ENCODE measurements at places on chromosomes 12 and 14.

- DNase-seq: no peak
Measured at GRCh38 chr14:75804570-75805275, 143.7 kb downstream of the TTLL5 start.

DNA sequence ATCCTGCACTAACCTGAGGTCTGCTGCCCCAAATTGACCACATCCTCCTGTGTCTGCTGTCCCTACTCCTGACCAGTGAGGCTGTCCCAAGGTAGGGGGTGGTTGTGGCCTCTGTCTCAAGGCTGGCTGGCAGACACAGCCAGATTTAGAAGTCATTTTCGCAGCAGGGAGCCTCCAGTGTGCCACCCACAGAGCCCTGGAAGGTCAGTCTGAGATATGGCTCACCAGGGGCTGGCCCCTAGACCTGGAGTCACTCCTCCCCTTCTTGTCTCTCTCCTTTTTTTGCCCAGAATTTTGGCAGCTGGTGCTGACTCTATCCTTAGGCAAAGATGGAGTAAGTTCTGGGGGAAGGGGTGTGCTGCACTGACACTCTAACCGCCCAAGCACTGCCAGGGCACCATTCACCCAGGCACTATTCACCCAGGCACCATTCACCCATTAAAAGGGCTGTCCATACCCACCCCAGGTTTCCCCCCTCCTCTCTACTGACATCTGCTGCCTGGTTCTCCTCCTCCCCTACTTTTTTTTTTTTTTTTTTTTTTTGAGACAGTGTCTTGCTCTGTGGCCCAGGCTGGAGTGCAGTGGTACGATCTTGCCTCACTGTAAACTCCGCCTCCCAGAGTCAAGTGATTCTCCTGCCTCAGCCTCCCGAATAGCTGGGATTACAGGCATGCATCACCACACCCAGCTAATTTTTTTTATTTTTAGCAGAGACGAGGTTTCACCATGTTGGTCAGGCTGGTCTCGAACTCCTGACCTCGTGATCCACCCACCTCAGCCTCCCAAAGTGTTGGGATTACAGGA, 7.7 kb downstream of the DDN start:
- DNase-seq: no peak

- DNase-seq: no peak
Measured at GRCh38 chr12:103273645-103274044, 222.1 kb downstream of the C12orf42 start.

GRCh38 chr12:11777962-11778361, 128.5 kb downstream of the ETV6 start:
- no peak for DNase-seq

GRCh38 chr14:53855574-53855973, 101.1 kb downstream of the BMP4 start:
- no peak for DNase-seq

DNA sequence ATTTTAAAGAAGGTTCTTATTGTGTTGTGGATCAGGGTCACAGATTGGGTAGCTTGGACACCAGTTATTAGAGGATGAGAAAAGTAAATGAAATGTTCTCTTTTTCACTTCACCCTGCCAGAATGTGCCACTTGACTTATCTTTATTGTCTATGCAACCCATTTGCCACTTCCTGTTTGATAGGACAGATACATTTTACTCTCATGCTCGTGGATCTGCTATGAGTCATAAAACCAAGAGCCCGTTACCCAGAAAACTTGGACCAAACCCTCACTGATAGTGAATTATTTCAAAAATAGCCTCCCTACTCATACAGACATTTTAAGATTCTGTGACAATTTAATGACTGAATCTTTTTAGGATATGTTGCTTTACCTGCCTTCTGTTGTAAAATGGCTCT, 1.8 kb downstream of the ISCA2 start:
- DNase-seq: no peak

GRCh38 chr14:67650151-67650550, 24.3 kb downstream of the VTI1B start:
- DNase-seq: no peak

GRCh38 chr12:41058266-41058665, 129.9 kb upstream of the PDZRN4 start:
- no peak for DNase-seq

DNA sequence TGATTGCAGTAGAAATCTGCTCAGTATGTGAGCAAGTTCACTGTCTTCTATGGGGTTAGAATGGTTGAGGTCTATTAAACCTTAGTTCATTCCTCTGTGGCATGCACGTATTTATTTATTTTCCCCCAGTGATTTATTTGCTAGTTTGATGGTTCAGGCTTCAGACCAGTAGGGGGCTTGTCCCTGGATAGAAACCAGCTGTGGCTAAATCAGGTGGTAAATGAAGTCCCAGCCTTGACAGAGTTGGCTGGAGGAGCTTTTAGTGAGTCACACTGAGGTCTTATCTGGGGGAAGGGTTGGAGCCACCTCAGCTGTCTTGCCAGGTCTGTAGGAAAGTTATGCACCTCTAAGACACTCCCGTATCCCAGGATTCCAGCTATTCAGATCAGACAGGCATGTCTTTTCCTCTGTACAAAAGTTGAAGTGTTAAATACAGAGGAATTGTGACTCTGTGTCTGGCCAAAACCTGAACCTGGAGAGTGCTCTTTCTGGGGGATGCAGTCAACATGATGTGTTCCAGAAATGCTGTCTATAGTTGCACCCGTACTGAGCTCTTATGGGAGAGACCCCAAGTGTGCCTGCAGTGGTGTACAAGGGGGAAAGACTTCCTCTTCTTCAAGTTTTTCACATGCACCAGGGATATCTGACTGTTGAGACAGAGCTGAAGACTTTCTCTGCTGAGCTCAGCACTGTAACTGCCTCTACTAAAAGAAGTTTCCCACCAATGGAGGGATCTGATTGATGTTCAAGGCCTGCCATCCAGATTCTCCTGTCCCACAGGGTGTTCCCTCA, 1322.1 kb downstream of the TMEM121 start:
- no peak for DNase-seq

GRCh38 chr14:99982537-99983250, 82.5 kb upstream of the EVL start:
- DNase-seq: no peak

- no peak for DNase-seq
Measured at GRCh38 chr12:12671850-12672660, 23.9 kb downstream of the GPR19 start.

GRCh38 chr12:53944209-53944608, 5.6 kb downstream of the HOXC13 start:
- DNase-seq: no peak

DNA sequence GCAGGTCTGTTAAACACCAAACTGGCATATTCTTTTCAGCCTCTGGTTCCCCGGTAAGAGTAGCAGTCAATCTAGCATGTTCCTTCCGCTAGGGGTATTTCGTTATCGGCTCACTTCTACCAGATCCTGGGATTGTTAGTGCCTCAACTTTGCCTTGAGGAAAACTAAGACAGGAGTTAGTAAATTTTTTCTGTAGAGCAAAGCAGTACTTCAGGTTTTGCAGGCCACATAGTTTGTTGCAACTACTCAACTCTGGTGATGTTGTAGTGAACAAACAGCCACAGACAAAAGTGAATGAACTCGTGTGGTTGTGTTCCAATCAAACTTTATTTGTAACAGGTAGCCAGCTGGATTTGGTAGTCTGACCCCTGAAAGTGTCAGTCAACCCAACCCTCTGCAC, 6.3 kb upstream of the CDH24 start:
- no peak for DNase-seq

DNA sequence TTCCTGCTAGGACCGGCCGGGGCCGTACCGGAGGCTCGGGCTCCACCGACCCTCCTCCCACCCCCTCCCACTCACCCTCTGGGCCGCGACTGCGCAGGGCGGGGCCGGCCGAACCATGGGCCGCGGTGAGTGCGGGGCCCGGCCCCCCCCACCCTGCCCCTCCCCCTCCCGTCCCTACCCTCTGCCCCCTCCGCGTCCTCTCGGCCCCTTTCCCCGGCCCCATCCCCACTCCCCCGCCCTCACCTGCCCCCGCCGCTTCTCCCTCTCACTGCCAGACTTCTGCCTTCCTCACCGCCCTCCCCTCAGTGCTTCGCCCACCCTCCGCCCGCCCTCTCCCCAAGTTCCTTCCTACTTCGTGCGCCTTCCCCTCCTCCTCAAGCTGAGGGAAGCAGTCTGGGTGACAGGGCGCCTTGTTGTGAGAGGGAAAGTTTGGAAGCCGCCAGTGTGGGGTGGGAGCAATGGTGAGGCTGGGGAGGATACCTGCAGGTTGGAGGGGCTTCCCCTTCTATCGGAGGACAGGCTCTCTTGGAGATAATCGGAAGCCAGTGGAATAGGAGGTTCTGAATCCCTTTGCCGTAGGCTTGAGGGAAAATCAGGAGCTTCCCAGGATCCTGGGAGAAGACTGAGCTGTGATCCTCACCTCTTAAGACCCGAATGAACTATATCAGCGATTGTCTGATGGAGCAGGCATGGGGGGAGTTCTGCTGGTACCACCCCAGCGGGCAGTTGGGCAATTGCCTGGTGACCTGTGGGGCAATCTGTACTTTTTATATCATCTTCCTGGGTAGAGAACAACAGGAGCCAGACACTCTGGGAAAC, 472 bp downstream of the MBD6 start:
- DNase-seq: no peak

- no peak for DNase-seq
Measured at GRCh38 chr14:24435192-24435810, 5.5 kb downstream of the KHNYN start.

- no peak for DNase-seq
Measured at GRCh38 chr12:122894193-122895121, 1.5 kb downstream of the VPS37B start.

GRCh38 chr14:45807178-45807899, 554.3 kb upstream of the MIS18BP1 start:
- DNase-seq: no peak

GRCh38 chr12:41011939-41012338, 176.2 kb upstream of the PDZRN4 start:
- DNase-seq: no peak

GRCh38 chr12:69649529-69649928, 38.8 kb upstream of the LRRC10 start:
- DNase-seq: no peak

GRCh38 chr14:35695647-35696046, 113.4 kb downstream of the RALGAPA1 start:
- no peak for DNase-seq

GRCh38 chr12:69598174-69598753, 12.4 kb downstream of the LRRC10 start:
- no peak for DNase-seq

- no peak for DNase-seq
Measured at GRCh38 chr14:100011628-100012325, 53.4 kb upstream of the EVL start.

- DNase-seq: no peak
Measured at GRCh38 chr14:105533391-105533790, 7.0 kb downstream of the TMEM121 start.

DNA sequence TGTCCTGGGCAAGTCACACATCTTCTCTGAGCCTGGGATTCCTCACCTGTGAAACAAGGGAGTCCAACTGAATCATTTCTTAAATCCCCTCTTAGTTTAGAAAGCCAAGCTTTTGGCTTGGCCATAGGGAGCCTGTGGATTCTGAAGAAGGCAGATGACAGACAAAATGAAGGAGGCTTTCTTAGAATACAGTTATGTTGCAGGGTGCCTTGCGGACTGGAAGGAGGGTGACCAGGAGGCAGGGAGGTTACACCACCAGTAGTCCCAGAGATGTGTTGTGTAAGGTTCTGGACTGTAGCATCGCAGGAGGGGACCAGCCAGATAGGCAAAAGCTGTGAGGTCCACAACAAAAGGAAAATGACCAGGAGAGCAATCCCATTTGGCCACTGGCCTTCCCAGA, 8.2 kb upstream of the ACVR1B start:
- no peak for DNase-seq

GRCh38 chr14:104137297-104138097, 890 bp upstream of the KIF26A start:
- DNase-seq: no peak

- DNase-seq: no peak
Measured at GRCh38 chr12:56935157-56935556, 949 bp upstream of the SDR9C7 start.

DNA sequence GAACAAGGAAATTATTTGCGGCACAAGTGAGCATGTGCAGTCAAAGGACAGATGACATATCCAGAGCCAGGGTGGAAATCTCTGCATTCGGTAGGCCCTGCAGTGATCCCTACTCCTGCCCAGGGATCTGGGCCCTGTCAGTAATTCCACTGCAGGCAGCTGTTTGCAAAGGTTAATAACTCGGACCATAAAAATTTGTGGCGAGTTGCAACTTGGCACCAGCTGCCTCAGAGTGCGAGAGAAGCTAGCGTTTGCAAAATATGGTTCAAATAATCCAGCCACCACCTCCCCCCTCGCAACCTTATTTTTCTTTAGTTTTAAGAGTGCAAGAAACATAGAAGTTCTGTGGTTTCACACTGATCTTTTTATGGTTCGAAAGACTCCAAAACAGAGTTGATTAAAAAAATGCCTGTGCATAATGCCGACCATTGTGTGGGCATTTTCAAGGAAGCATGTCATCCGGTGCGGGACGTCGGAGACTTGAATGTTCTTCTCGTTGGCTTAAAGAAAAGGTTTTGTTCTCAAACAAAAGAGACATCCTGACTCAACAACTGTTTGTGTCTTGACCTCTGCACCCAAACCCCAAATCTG, 224.5 kb downstream of the BCL11B start:
- DNase-seq: no peak

GRCh38 chr12:113208041-113208934, 13.0 kb upstream of the TPCN1 start:
- DNase-seq: no peak

DNA sequence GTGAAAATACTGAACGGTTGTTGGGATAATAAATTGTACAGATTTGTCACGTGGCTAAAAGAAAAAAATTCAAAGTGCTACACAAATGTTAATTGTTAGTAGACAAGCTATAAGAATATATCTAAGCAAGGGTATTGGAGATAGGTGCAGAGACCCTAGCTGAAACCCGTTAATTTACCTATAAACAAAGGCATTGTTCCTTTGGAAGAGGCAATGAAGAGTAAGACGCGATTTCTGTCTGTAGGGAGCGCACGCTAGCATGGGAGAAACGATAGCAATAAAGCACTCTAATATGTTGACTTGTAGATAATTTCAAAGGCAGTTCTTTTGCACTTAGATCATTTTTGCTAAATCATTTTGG, 565 bp downstream of the CCDC77 start:
- no peak for DNase-seq

DNA sequence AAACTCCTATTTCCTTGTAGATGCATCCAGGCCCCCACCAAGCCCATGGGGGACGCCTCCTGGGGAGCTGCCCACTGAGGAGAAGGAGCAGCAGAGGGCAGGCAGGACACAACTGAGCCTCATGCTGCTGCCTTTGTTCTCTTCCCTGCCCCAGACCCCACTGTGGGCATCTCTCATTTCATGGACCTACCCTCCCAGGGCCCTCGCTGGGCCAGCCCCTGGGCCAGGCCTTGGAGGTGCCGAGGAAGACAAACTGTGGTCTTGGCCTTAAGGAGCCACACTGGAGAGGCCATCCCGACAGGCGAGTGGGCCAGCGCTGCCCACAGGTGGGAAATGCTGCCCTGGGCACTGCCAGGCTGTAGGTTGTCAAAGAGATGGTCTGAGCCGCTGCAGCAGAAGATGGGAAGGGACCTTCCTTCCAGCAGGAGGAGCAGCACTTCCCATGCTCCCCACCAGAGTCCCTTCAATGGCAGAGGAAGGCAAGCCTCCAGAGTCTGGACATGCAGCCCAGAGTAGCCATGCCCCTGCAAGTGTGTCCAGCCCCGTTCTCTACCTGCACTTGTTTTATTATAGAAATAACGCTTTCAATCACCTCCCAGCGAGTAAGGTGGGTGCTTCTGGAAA, 147.4 kb downstream of the BCL11B start:
- DNase-seq: no peak

GRCh38 chr12:131734336-131735152, 23.7 kb downstream of the SFSWAP start:
- no peak for DNase-seq

- DNase-seq: peak; percentile 59
Measured at GRCh38 chr14:100438678-100439592, 115.8 kb downstream of the SLC25A47 start.

Data from AG04449 (cell line).